ENCODE measurements at places on chromosomes 1 and 21. TPM values are rescaled to one million over a fixed set of nuclear protein-coding genes. Genes with fewer than 3 reads are reported as not detected.
A peak's percentile ranks its signal among the peaks of the same experiment; 100 is the strongest.

DNA sequence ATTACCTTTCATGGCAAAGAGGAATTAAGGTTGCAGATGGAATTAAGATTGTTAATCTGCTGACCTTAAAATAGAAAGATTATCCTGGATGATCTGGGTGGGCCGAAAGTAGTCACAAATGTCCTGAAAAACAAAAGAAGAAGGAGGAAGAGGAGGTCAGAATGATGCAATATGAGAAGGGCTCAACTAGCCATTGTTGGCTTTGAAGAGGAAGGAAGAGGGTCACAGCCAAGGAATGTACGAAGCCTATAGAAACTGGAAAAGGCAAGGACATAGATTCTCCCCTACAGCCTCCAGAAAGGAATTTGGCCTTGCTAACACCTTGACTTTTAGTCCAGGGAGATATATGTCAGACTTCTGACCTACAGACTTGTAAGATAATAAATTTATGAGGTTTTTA lies 39.4 kb upstream of the FMOD start:
- DNase-seq = no peak

GRCh38 chr1:47681735-47682134 lies 243.9 kb downstream of the FOXD2 start:
- no peak for DNase-seq

- no peak for DNase-seq
These were observed 308.1 kb upstream of the RUNX1 start for GRCh38 chr21:35357041-35357780.

- DNase-seq = no peak
These were observed 18.8 kb downstream of the BATF3 start for GRCh38 chr1:212680680-212681389.

- DNase-seq = no peak
These were observed 277.1 kb downstream of the AKT3 start for GRCh38 chr1:243572940-243573339.

GRCh38 chr1:33338440-33339211 lies 17.7 kb upstream of the A3GALT2 start:
- no peak for DNase-seq

GRCh38 chr1:43147625-43148327 lies 24.3 kb downstream of the EBNA1BP2 start:
- DNase-seq = peak; percentile 86

GRCh38 chr1:11573116-11573692 lies 81.0 kb downstream of the FBXO2 start:
- DNase-seq = no peak

DNA sequence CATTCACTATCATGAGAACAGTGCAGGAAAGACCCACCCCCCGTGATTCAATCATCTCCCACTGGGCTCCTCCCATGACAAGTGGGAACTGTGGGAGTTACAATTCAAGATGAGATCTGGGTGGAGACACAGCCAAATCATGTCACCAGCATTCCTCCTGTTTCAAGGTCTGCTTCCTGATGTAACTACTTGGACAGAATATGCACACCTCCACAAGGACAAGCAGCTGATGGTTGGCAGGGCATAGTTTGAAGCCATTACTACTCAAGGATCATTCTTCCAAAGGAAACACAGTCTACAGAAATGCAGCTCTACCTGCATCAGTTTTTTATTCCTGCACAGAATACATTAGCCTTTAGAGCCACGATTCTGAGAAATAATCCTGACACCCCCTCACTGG lies 28.5 kb upstream of the RNF2 start:
- DNase-seq = no peak

GRCh38 chr1:204188959-204189639 lies 7.2 kb downstream of the KISS1 start:
- peak; percentile 26 for DNase-seq

GRCh38 chr1:29590583-29591565 lies 354.6 kb downstream of the PTPRU start:
- DNase-seq = peak; percentile 87

GRCh38 chr1:205458777-205459566 lies 3.1 kb upstream of the BLACAT1 start:
- DNase-seq = peak; percentile 95

The HEATR1 gene
- total RNA-seq = 34.2 TPM

DNA sequence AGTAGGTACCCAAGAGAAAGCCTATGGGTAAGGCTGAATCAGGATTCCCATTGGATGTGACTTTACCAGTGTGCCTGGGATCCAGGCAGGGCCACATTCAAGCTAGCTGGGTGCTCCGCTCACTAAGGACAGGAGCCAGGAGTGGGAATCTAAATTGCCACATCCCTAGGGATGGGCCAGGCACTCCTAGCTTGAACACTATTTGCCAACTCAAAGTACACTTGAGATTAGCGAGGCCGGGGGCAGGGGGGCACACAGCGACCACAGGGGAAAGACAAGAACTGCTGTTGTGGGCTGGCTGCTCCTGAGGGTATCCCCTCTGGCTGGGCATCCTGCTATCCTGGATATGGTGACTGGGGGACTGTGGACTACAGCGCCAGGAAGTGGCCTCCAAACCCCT lies 4.3 kb downstream of the SLC45A3 start:
- peak; percentile 65 for DNase-seq

The PBX1 gene
- total RNA-seq = 10.1 TPM

DNA sequence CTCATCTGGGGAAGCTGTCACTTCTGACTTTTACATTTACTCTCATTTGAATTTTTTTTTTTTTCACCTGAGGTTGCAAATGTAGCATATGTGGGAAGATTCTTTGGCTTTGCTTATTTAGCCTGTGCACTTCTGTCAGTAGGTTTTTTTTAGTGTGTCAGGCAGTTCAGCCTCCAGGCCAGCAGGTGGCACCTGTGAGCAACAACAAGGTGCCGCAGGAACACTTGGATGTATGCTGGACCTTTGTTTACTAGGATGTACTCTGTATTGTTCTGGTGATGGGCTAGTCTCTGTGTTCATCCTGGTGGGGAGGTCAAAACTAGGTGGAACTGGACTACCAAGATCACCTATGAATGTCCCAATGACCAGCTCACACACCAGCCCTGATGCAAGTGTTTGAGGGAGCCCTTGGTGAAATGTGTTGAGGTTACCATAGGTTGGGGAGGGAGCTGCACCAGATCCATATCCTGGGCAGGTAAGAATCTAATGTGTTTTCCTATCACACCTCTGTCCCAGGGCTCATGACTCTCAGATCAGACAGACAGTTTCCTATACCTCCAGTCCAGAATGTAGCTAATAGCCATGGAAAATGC lies 618.2 kb downstream of the BRINP3 start:
- no peak for DNase-seq

DNA sequence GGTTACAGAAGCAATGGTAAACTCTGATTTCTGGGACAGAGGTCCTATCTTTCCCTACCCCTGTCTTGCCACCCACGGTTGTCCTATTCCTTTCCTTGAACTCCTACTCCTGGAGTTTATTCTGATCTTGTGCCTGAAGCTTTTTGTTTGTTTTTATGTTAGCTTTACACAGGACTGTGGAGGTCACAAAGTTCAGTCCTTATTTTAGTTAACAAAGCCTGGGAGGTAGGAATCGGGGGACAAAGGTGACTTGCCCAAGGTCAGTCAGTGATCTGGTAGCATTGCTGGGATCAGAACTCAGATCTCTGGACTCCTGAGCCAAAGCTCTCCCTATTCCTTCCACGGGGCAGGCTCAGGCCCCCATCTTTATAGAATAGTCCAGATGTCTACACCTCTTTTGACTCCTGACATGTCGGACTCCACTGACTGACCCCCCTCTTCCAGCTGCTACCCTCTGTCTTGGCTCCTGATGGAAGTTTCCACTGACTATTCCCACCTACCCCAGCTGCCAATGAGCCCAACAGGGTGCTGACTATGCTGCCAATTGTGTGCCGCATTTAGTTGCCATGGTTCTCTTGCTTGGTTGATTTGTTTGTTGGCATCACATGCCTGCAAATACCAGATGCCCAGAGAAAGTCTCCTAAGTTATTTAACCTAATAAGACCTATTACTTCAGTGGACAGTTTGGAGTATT lies 9.9 kb downstream of the F5 start:
- DNase-seq = no peak

GRCh38 chr1:150925080-150925479 lies 1.1 kb upstream of the SETDB1 start:
- DNase-seq = no peak

- peak; percentile 98 for DNase-seq
These were observed 3.0 kb upstream of the ID3 start for GRCh38 chr1:23562137-23562876.

The FAM3B gene
- total RNA-seq = not detected

The LAMC2 gene
- total RNA-seq = 3.3 TPM

DNA sequence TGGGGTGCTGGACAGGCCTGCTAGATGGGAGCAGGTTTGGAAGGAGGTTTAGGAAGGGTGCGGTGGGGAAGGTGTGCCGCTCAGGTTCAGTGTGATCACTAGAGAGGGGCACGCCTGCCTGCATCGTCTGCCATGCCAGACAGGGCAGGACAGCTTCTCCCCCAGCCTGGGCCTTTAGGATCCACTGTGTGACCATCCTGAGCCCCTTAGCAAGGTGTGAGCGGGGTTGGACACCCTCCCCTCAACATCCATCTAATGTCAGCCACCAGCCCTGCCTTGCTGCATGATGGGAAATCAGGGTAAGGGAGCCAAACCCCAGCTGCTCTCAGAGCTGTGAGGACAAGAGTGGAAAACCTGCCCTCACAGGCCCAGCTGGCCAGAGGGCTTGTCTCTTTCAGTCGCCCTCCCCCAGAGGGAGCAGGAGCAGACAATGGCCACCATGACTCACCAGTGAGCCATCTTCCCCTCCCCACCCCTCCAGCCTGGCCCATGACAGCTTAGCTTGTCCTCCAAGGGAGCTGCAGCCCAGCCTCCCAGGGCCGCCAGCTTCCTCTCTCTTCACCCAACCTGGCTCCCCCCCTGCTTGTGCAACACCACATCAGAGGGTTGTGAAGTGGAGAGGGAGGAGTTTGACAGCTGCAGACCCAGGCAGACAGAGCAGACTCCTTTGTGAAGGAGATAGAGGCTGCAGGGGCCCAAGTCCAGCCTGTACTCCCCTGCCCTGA lies 37.0 kb downstream of the NUAK2 start:
- peak; percentile 96 for DNase-seq

- no peak for DNase-seq
These were observed 115.6 kb upstream of the NGF start for GRCh38 chr1:115453666-115454065.

The LRRC7 gene
- not detected for total RNA-seq

- DNase-seq = no peak
These were observed 100.3 kb downstream of the GRIK3 start for GRCh38 chr1:36934061-36934460.

- no peak for DNase-seq
These were observed 20.7 kb upstream of the RGS1 start for GRCh38 chr1:192554904-192555303.

GRCh38 chr1:158933621-158934020 lies 2.3 kb downstream of the PYHIN1 start:
- DNase-seq = no peak

The GREM2 gene
- 5.6 TPM for total RNA-seq

- DNase-seq = no peak
These were observed 129.6 kb downstream of the DPYD start for GRCh38 chr1:97791251-97791650.

DNA sequence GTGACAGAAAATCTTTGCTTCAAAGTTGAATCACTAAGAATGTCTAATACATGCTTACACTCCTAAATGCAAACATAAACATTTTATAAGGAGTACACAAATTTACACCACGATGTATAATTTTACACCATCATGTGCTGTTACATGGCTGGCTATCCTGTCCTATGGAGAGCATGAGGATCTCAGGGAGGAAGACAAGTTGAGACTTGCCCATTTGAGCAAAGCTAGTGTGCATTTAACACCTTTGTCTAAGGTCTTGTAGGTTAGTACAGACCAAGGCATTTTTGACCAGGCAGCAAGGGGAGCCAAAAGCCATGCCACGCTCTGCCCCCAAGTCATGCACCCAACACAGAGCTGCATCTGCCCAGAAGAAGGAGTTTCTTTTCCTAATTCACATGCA lies 14.5 kb upstream of the COG2 start:
- no peak for DNase-seq

DNA sequence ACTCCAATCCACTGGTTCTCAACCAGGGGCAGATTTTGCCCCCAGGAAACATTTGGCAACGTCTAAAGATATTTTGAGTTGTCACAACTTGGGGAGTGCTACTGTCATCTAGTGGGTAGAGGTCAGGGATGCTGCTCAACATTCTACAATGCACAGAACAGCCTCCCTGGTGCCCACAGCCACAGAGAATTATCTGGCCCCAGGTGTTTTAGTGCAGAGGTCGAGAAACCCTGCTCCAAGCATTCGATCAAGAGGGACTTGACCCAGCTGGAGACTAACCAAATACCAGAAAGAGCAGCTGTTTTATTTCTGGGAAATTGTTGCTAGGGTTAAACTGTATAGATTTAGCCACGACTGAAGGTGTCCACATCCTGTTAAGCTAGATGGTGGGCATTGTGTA lies 19.2 kb downstream of the CD247 start:
- no peak for DNase-seq

GRCh38 chr1:200262326-200262965 lies 147.4 kb downstream of the ZNF281 start:
- DNase-seq = no peak

DNA sequence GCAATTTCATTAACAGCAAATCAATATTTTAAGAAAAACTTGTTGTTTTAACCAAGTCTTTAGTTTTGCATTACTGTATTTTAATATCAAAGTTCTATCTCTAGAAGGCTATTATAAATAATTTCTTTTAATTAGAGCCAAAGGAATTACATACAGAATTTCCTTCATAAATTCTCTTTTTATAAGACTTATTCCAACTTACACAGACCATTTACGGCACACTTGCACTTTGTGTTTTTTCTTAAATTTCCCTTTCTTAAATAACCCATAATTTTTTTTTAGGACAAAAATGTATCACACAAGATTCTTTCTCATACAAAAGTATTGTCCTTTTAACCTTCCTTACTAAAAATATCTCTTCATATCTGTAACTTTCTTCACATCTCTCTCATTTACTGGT lies 458.5 kb upstream of the CHRM3 start:
- DNase-seq = no peak

DNA sequence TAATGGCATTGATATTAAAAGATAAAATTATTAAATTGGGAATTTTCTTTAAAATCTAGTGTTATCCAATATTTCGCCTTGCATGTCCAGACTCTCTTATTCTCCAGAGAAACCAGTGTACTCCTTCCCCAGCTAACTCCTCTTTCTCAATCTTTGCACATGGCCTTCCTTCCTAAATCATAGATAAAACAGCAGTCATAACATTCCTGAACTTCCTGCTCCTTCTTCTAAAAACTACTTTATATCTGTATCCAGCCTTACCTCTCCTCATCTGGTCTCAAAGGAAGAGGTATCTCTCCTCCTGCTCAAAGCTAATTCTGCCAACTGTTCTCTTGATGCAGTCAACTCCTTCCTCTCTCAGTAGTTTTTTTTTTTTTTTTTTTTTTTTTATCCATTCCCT lies 39.5 kb upstream of the NEK7 start:
- no peak for DNase-seq

DNA sequence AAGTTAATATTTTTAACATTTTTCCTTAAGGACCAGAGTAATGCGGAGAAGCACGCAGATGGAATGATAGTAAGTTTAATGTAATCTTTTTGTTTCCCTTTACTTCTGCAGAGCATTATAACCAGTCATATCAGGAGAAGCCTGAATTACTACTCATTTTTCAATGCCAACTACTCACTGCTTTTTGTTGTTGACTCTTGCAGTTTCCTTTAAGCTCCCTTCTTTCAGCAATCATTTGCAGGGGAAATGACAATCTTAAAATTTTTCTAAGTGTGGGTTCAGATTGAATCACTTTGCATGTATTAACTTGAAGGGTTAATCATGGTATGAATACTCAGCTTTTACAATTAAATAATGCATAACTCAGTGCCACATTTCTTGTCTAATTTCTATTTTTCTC lies 122.2 kb downstream of the NRDC start:
- no peak for DNase-seq

The RBP7 gene
- not detected for total RNA-seq

GRCh38 chr1:19563324-19564097 lies 78.2 kb upstream of the CAPZB start:
- DNase-seq = peak; percentile 94
